ENCODE measurements at places on chromosomes 4 and X. TPM values are rescaled to one million over a fixed set of nuclear protein-coding genes. Genes with fewer than 3 reads are reported as not detected.

- DNase-seq: no peak
Measured at GRCh38 chr4:152156442-152156841, 379.4 kb downstream of the FBXW7 start.

- DNase-seq: no peak
Measured at GRCh38 chr4:41290479-41290878, 33.8 kb downstream of the UCHL1 start.

- no peak for DNase-seq
Measured at GRCh38 chrX:115493015-115493414, 68.0 kb upstream of the PLS3 start.

DNA sequence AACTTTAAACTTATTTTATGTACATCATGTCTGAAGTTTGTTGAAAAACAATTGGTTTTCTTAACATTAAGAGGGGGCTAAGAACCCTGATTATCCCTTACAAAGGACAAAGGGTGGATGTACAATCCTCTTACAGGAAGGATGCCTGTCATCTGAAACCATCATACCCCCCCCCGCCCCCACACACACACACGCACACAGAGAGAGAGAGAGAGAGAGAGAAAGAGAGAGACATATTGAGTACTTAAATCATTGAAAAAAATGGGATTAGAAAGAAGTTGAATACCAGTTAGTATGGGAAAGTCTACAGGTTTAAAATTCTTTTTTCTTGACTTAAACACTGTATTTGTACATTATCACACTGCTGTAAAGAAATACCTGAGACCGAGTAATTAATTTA lies 10.9 kb upstream of the PGM2 start:
- no peak for DNase-seq

GRCh38 chr4:148065075-148065474 lies 333.2 kb downstream of the ARHGAP10 start:
- no peak for DNase-seq

- no peak for DNase-seq
Measured at GRCh38 chr4:94976371-94977011, 218.7 kb downstream of the BMPR1B start.

The KLKB1 gene
- 0.79 TPM for total RNA-seq

The ADH7 gene
- total RNA-seq: not detected
